ENCODE measurements at places on chromosomes 7 and 10. TPM values are rescaled to one million over a fixed set of nuclear protein-coding genes. Genes with fewer than 3 reads are reported as not detected.

The ARF5 gene
- total RNA-seq, result 186 TPM

The AKR1B15 gene
- total RNA-seq, result not detected

The FEZF1 gene
- total RNA-seq, result not detected

The UMAD1 gene
- total RNA-seq, result 7.1 TPM

The GRM3 gene
- not detected for total RNA-seq
